ENCODE measurements at places on chromosomes 6 and 20.

DNA sequence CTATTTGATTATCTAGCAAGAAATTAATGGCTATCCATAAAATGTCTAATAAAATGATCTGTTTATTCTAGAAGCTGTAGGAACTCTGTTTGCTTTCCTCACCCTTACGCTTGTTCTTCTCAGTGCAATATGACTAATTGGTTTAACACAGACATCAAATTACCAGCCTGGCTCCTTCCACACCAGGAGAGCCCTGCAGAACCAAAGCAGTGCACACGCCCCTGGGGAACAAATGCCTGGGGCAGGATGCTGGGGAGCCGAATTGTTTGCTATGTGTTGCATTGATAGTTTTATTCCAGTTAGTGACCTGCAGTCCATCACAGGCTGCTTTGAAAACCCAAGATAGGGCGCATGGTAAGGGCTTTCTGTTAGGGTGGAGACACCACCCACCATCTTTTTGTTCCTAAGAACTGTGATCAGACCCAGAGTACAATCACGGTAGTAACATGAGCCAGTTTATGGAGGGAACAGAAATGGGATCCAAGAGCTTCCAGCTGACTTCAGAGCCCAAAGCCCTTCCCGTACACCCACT, 126.4 kb upstream of the CD93 start:
- DNase-seq: no peak

DNA sequence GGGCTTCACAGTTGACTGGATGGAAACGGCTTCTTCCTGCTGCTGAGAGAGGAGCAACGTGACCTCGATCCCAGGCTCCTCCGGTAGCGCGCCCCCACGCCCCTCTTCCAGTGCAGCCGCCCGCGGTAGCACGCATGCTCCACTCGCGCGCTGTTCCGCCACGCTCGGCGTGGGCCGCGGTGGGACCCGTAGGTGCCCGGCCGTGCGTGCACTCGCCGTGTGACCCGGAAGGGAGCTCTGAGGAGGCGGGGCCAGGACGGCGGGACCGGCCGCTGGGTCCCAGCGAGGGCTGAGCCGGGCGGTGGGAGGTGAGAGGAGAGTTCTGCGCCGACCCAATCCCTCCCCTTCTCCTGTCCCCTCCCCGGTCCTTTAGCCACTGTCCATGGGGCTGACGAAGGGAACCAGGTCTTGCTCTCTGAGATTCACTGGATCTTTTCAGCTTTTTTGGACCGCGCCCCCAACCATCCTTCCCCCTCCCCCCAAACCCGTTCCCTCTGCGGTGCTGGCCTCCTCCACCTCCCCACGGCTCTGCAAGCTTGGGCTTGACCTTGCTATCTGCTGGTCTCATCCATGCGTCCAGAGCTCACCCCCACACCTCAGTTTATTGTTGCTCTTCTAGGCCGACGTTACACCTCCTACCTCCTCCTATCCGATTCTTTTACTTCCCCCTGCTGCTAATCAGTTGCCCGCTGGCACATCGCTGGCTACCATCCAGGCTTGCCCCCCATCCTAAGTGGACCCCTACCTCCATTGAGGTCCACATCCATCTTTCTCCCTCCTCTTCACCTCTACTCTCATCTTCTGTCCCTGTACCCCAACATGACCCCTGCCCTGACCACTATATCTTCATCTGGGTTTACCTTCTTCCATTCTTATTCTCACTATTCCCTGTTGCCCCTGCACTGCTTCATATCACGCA, at the start of gene CUL9:
CUL9 (plus strand) TSS at position 255 of the 919 bp plus-strand sequence. CDS start 2,115 bp downstream, outside the sequence.
- DNase-seq: peak; percentile 94

DNA sequence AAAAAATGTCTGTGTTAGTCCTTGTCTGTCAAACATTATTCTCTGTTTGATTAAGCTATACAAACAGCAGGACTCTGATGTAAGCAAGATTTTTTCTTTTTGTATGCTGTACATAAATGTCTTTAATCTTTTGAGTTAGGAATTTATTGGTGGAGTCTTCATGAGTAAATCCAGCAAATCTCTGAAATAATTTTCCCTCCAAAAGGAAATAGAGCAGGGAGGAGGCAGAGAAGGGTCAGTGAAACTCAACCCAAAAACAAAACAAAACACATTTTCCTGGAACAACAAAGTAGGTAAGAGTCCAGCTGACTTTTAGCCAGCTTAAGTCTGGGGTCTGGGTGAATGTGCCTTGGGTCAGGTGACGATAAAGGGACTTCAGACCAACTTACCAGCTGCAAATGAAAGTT, 113.7 kb downstream of the FOXA2 start:
- no peak for DNase-seq

- no peak for DNase-seq
Observed at GRCh38 chr20:61798632-61799031, 267.0 kb downstream of the TAF4 start.

DNA sequence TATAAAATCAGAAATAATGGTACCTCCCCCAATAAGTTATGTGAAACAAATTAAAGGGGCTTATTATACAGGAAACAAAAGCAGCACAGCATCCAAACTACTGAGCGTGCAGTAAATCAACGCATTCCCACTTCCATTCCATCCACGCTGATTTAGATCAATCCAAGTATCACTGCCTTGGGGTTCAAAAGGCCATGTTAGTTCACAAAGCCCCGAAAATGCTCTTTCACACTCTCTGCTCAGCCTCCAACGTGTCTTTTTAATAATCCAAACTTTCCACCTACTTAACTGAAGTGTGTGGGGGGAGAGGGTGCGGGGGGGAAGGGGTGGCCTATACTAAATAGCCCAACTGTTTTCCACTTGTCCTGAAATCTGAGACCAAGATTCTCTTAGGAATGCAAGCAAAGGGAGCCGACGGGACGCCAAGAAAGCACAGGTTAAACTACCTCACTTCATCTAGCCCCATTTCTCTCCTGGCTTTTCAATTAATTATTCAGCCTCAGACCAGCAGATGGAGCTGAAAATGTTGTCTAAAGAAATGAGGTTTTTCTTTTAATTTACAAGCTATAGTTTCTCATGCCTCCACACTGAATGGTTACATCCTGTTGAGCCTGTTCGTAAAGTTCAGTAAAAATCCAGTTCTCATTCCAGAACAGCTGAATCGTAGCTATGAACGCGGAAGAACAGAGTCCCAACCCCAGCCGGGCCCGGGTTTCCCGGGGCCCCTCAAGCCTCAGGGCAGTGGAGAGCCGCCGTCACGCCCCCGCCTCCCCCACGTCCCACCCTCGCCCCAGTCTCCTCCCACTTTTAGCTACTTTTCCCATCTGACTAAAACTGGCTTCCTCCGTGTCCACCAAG, 1.0 kb upstream of the NXT1 start:
- DNase-seq: peak; percentile 67

DNA sequence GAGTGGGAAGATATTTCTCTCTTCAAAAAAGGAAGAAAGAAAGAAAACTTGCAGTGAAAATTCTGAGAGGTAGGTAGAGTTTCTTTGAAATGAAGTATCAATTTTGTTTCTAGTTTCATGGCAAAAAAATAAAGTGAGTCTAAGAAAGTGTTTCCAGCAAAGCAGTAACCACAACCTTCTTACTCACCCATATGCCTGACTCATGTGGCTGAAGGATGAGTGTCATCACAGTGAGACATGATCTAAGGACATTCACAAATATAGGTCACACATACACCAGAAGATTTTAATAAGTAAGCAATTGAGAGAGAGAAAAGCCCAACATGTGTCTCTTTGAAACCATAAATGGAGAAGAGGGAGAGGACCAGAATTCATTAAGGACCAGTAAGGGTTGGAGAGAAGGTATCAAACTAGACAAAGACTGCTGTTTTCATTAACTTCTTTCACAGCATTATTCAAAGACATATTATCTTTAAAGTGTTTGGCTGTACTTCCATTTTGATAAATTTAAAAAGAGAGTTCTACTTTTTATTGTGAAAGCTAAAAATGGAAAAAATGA, 169.5 kb downstream of the FRK start:
- DNase-seq: no peak

GRCh38 chr6:142903812-142904211, 41.2 kb downstream of the HIVEP2 start:
- DNase-seq: no peak

DNA sequence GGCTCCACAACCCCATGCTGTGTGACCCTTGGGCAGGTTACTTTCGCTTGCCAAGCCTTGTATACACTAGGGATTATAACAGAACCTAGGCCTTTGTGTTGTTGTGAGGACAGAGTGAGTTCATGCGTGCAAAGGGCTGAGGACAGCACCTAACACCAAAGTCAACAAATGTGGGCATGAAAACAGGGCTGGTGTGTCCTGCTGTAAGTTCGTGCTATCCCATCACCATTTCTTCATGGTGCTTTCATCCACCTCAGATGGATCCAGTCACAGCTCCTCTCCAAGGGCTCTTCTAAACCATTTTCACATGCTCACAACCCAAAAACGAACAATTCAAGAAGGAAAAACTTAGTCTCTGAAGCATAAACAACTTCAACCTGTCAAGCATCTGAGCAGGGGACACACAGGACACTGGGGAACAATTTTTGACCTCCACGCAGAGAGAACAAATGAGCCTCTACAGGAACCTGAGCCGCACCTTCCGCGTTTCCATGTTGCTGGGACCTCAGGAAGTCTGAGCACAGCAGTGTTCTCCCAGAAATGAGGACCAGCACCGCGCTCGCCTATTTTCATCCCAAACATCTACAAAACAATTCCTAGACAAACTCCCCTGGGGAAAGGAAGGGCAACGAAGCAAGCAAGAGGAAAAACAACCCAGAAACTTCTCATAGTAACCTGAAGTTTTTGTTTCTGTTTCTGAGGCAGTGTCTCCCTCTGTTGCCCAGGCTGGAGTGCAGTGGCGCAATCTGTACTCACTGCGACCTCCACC, 3.1 kb downstream of the LRP11 start:
- DNase-seq: no peak

DNA sequence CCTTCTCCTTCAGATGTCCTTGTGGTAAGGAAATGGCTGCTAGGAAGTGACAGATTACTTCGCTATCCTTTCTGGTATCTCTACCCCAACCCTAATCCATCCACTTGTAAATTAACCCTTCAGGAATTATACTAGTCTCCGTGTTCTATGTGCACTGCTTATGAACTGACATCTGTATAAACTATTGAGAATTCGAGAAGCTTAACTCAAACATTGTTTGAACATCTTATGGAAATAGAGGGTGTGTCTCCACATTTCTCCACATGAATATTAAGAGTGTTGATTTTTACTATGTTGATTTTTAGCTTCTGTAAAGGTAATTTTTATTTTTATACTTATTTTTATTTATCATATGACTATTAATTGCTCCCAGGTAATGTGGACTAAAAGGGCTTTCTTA, 457.6 kb upstream of the ZNF337 start:
- DNase-seq: no peak

- no peak for DNase-seq
Observed at GRCh38 chr6:10529231-10529801, 8.2 kb downstream of the GCNT2 start.

- no peak for DNase-seq
Observed at GRCh38 chr6:98039443-98039842, 756.4 kb upstream of the MMS22L start.

DNA sequence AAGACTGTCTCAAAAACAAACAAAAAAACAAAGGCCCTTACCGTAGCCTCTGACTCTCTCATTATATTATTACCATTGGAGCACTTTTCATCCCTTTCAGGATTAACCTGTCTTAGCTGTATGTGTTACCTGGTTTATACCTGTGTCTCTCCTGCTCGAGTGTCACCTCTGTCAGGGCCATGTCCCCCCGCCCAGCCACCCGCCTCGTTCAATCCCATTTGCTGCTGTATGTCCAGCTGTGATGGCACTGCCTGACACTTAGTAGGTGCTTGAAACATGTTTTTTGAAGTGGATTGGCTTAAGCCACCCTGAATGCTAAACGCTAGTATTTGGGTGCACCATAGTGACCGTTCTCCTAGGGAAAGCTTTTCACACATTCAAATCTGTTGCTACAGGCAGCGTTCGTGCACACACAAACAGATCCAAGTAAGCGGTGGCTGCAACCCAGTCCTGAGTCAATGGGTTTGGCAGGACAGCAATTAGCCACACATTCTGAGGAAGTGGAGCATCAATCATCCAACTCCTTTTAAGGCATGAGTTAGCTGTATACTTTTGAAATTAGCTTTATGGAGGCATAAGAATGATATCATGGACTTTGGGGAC, 98.9 kb upstream of the ZNF217 start:
- no peak for DNase-seq

DNA sequence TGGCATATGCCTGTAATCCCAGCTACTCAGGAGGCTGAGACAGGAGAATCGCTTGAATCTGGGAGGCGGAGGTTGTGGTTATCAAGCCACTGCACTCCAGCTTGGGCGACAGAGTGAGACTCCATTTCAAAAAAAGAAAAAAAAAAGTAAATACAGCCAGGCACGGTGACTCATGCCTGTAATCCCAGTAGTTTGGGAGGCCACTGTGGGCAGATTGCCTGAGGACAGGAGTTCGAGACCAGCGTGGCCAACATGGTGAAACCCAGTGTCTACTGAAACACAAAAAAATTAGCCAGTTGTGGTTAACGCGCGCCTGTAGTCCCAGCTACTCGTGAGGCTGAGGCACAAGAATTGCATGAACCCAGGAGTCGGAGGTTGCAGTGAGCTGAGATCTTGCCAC, 1.5 kb upstream of the NINL start:
- no peak for DNase-seq

- DNase-seq: no peak
Observed at GRCh38 chr6:104958178-104959025, 1.5 kb downstream of the LIN28B start.

DNA sequence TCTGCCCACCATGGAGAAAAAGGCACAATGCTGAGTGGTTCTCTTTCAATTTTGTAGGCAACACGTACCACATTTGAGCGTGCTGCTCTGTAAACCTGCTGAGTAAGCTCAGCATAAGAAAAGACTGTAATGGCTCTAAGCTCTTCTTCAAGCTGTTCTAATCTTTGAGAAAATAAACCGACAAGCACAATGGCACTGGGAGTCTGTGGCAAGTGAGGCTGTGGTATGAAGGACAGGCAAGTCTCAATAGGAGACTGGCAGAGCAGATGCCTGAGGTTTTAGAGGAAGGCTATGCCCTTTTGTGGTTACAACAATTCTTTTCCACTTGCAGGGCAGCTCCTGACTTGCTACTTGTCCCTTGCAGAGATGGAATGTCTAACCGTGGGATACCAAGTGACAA, 136.7 kb upstream of the EXOC2 start:
- no peak for DNase-seq

- DNase-seq: no peak
Observed at GRCh38 chr6:17729223-17730077, 22.7 kb upstream of the NUP153 start.

- no peak for DNase-seq
Observed at GRCh38 chr20:63116412-63117106, 99.4 kb downstream of the YTHDF1 start.

GRCh38 chr20:9660236-9660868, 146.0 kb downstream of the LAMP5 start:
- no peak for DNase-seq

DNA sequence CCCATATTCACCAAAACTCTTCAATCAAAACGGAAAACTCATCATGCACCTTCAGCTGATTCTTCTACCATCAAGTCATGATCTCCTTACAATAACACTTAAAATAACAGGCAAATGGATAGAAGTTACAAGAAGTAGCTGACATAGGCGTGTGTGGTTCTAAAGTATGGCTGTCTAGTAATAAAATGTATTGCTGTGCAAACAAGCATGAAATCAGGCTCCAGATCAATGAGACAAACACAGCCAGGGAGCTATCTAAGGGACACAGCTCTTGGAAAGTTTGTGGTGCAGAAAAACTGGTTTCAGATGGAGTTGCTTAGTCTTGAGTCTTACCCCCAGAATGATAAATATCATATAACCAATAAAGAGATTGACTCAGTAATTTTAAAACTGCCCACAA, 434.8 kb upstream of the NOX3 start:
- no peak for DNase-seq

- no peak for DNase-seq
Observed at GRCh38 chr6:103819509-103819908, 1040.2 kb downstream of the HACE1 start.
